ENCODE measurements at places on chromosomes 12 and 14.

- DNase-seq: no peak
Measured at GRCh38 chr14:100384819-100385813, 62.0 kb downstream of the SLC25A47 start.

- no peak for DNase-seq
Measured at GRCh38 chr12:62146318-62146717, 113.9 kb upstream of the USP15 start.

DNA sequence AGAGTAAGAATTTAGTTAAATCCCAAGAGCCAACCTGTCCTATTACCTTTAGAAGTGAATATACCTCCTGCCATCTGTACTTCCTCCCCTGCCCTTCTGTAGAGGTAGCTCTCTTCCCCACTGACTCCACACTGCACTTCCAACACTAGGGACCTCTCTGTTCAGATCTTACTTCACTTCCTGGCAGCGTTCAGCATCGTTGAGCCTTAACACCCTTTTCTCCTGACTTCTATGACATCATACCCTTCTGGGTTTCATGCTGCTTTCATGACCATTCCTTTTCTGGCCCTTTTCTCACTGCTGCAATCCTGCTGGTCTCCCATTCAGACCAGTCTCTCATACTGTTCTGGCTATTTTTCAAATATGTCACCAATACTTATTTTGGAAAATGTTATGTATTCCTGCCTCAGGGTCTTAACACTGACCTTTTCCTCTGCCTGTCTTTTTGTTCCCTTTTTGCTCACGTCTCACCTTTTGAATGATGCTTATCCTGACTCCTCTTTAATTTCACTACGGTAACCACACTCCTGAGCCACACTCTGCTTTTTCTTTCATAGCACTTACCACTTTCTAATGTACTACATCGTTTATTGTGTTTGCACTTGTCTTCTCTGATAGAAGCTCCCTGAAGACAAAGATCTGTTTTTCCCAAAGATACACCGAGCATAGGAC, 67.6 kb downstream of the PLEKHA5 start:
- DNase-seq: no peak

DNA sequence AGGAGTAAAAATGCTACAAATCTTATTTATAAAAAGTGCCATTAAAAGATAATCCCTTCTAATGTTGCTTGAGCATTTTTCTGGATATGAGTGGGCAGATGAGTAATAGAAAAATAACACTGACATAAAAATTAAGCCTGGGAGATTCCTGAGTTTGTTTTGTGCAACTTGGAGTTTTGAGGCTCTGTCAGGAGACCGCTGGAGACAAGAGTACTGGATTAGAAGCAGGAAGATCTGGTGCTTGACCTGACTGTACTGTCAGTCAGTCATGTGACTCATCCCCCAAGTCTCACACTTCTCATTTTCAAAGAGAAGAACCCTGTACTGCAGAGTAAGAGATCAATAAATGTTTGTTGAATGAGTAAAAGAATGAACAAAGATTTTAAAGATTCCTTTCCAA, 29.4 kb downstream of the ANO4 start:
- DNase-seq: no peak

DNA sequence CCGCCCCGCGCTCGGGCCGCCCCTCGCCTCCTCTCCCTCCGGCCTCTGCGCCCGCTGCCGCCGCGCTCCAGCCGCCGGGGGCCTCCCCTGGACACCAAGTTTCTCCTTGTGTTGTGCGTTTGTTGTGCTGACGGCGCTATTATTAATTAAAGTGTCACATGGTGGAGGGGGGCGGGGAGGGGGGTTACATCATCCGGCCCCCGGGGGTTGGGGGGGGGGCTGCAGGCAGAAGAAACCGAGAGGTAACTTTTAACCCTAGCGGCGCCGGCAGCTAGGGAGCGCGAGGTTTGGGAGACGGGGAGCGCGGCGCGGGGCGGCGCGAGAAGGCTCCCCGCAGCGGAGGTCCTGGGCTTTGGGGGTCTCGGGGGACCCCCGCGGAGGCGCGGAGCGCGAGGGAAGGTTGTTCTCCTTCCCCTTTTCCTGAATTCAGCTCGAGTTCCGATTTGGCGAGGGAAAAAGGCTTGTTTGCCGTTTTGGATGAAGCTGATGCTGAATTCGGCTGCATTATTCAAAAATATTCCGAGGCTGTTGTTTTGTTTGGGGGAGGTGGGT, at the start of gene HRK:
Gene HRK, minus strand, starts transcription at position 117 of the 552 bp plus-strand sequence. CDS start 134 bp downstream, outside the sequence.
- no peak for DNase-seq

GRCh38 chr12:118521036-118521370, 144.6 kb downstream of the SUDS3 start:
- no peak for DNase-seq
